ENCODE measurements at places on chromosomes 13 and 19. TPM values are rescaled to one million over a fixed set of nuclear protein-coding genes. Genes with fewer than 3 reads are reported as not detected.

DNA sequence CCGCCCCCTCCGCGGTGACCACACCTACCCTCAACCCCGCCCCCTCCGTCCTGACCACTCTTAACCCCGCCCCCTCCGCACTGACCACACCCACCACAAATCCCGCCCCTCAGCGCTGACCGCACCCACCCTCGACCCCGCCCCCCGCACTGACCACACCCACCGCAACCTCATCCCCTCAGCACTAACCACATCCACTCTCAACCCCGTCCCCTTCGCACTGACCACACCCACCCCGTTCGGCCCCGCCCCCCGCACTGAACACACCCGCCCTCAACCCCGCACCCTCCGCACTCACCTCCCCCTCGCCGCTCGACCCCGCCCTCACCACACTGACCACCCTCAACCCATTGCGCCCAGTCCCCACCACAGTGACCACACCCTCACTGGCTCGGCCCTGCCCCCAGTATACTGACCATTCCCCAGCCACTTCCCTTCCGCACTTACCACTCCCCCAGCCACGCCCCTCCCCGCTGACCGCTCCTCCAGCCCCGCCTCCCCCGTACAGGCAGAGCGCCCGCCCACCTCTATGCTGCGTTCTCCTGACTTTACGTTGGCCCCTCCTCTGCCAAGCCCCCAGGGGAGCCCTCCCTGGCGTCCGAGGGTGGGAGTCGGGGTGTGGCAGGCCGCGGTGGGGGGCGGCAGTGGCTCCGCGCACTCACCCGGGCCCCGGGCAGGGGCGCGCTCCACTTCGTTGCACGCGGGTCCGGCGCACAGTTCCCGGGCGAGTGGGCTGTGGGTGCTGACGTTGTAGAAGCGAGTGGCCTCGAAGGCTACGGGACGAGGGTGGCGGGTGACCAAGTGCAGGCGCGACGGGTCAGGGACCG lies 8.4 kb downstream of the F2RL3 start:
- DNase-seq, result peak; percentile 84

DNA sequence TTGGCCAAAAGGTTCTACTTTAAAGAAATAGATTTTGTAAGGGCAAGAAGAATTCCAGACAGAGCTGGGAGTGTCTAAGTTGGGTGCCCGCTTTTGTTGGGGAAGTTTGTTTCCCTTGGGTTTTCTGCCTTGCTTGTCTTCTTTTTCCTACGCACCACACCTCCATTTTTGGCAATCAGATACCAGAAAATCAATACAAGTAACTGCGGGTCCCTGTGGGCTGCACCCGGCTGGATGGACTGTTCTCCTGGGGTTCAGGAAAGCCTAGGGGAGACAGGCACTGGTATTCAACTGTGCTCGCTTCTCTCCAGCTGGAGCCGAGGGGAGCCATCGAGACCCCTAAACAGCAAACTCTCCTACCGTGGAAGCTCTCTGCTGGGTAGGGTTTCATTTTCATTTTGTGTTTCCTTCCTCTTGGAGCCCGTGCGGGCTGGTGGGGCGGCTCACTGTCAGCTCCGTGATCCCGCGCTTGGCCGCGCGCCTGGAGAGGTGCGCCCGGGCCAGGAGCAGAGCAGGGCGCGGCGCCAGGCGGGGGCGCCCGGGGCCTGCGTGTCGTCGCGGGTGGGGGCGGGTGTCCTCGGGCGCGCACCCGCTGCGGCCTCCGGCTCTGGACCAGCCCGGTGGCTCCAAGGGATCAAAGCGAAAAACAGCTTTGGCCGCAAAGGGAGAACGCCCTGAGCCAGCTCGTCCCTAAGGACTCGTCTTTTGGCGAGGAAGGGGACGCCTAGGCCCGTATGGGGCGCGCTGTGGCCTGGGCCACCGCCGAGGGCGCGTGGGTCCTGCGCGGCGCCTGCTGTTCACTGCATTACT lies 347.2 kb downstream of the ZNF536 start:
- peak; percentile 70 for DNase-seq

DNA sequence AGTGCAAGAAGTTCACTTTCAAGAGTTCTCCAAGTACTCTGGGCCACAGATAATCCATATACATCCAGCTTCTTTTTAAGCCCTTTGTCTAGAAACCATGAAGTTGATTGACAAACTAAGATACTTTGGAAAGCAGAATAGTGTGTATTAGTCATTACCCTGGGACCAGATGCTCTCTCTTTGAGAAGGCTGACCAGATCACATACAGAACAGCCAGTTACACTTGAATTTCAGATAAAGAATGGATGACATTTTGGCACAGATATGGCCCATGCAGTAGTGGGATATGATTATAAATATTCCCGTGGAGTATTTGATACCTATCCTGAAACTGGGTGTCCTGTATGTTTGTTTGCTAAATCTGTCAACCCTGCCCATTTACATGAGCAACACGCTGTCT lies 414.2 kb downstream of the KLF5 start:
- DNase-seq, result no peak

DNA sequence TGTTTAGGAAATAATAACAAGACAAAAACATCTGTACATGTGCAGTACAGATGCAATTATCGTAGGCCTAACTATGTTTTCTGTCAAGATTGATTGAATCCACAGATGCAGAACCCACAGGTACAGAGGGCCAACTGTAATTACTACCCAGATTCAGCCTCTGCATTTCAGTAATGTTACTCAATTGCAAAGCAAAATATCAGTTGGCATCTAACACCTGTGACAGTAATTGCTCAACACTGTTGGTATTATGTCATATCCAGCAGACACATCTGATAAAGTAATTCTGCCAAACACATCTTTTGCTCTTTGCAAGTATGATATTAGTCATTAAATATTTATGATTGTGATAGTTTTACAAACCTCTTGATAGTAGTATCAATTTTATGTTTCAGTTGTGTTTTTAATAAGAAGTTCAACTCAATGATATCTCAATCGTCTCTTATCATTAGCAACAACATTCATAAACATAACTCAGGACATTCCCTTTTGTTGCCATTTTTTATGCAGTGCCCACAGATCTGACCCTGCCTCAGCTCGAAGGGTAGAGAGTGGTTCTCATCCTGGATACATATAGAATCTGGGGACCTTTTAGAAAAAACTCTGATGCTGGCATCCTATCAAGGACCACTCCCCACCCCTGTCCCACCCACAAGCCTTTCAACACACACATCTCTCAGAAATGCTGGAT lies 104.7 kb downstream of the MYCBP2 start:
- DNase-seq, result no peak

GRCh38 chr13:110706570-110707372 lies 855 bp upstream of the CARS2 start:
- DNase-seq, result no peak

GRCh38 chr19:52742516-52742915 lies 7.7 kb upstream of the ZNF611 start:
- no peak for DNase-seq

DNA sequence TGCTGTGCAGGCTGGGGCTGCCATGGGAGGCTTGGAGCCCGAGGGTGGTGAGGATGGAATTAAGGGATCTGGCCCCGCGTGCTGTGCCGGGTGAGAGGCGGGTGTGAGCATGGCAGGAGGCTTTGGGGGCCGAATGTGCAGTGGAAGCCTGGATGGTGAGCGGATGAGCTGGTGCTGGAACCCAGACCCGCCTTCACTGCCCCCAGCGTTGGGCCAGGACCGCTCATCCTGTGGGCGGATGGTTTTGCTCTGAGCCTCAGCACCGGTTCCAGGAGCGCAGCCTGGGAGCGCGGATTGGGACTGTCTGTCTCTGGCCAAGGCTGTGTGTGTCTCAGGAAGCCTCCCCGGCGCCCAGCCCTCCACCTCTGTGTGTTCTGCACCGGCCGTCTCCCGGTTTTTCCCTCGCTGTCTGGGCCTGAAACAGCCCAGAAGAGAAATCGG lies 16.7 kb downstream of the KDM4B start:
- DNase-seq, result no peak

DNA sequence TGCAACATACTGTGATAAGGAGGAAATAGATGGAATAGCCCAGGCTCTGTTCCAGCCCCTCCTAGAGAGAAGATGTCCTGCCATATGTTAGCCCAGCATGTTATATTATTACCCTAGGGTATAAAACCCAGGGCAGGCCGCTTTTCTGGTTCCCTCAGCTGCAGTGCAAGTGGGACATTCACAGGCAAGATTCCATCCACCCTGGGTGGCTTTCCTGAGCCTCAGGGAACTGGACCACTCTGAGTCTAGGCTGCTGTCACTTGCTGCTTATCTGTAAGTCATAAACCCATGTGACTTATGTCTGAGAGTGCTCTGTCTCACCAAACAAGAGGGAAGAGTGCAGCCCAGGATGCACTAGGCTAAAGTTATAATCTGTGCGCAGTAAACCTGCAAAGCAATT lies 413.2 kb downstream of the MZT1 start:
- DNase-seq, result no peak

GRCh38 chr19:56217039-56217949 lies 15.2 kb downstream of the ZSCAN5C start:
- DNase-seq, result peak; percentile 17

GRCh38 chr19:7685546-7686445 lies 5.2 kb downstream of the TRAPPC5 start:
- no peak for DNase-seq

- DNase-seq, result no peak
These were observed 246.4 kb downstream of the GPC5 start for GRCh38 chr13:91644806-91645205.

- DNase-seq, result no peak
These were observed 72.6 kb upstream of the C13orf46 start for GRCh38 chr13:114046431-114046975.

DNA sequence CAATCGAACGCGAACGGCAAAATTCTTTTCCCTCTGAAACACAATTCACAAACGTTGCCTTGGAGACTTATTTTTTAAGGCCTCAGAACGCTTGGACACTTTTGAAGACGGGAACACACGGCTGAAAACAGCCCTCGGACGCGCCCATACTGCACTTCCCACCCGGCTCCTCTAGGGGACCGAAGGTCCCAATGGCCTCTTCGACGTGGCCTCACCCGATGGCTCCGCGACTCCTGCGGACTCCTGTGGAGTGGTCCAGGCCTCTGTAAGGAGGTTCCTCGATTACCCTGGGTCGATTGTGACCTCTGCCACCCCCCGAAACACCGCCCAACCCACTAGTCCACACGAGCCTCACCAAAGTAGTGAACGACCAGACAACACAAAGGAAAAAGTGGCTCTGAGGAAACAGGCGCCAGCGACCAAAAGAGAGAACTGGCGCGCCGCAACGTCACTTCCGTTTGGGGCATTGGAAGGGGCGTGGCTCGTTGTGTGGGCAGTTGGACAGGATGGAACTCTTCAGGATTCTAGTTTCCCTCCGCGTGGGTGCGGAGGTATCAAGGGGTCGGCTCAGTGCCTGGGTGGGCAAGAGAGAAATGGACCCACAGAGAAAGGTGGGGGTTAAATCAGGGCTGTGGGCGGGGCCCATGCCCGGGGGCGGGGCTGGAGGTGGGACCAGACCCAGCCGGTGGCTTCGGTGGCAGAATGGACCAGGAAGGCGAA lies at the start of gene ZNF560:
ZNF560 (minus strand) TSS at position 434 of the 720 bp plus-strand sequence. CDS start 23,303 bp downstream, outside the sequence.
- DNase-seq, result no peak

DNA sequence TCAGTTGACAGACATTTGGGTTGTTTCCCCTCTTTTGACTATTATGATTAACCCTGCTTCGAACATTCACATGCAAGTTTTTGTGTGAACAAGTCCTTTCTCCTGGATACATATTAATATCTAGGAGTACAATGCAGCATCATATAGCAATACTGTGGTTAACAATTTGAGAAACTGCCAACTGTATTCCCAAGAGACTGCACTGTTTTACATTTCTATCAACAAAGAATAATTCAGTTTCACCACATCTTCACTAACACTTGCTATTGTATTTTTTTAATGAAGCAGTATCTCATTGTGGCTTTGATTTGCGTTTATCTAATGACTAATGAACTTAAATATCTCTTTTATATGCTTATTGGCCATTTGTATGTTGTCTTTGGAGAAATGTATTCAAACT lies 184.6 kb upstream of the NBEA start:
- DNase-seq, result no peak

DNA sequence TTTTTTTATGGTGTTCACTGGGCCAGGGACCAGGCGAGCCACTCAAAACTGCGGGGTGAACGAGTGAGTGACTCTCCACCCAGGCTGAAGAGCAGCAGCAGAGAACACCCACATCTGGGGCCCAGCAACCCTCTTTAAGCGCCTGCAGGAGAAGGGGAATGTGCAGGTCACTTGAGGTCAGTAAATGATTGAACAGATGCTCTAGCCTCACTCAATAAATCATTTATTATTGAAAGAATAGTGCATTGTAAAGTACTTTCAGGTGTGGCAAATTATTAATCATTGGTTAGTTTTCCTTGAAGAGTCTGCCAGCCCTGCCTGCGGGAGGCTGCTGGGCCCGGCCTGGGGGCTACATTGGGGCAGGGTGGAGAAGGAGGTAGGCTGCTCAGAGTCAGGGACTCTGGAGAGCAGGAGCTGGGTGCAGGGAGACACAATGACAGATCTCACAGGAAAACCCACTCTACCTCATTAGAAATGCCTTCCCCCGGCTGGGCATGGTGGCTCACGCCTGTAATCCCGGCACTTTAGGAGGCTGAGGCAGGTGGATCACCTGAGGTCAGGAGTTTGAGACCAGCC lies 42.5 kb downstream of the ABCC4 start:
- DNase-seq, result no peak

GRCh38 chr19:10815007-10815536 lies 20.9 kb downstream of the TMED1 start:
- no peak for DNase-seq

DNA sequence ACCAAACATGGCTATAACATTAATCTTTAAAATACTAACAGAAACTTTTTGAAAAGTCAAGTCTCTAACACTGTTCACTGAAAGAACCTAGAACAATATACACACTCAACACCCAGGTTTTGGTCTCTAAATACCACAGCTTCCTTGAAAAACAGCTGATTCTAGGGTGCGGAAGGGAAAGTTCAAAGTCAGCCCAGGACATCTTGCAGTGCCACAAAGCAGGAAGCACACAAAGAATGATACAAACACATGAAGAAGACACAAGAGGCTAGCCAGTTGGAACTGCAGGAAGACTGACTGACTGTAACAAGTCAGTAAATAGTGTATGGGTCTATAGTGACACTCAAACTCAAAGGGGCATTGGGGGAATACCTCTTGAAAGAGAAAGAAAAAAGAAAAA lies 4.6 kb downstream of the DEDD2 start:
- DNase-seq, result no peak

DNA sequence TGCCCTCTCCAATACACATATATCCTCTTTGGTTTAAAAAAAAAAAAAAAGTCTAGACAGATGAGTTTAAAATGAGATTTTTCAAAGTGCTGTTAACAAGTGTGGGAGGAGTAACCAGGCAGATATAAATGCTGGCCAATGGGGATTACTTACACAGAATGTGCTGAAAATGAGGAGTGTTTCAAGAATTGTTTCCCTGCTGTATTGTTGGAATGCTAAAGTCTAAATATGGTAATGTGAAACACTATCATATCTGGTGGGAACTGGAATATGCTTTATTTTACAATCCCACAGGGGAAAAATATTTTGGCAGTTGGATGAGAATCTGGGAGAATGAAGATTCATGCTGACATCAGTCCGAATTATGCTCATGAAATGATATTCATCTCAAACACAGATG lies 250.7 kb downstream of the DCT start:
- DNase-seq, result no peak

GRCh38 chr13:108283110-108283509 lies 13.6 kb downstream of the TNFSF13B start:
- no peak for DNase-seq

NLRP5 gene
- not detected for polyA plus RNA-seq

PSG2 gene
- not detected for polyA plus RNA-seq

TGFB1 gene
- polyA plus RNA-seq, result 23.8 TPM

KCNN1 gene
- polyA plus RNA-seq, result 1.8 TPM

CAPN12 gene
- 2.4 TPM for polyA plus RNA-seq

LGALS4 gene
- polyA plus RNA-seq, result 4.7 TPM

KCNJ14 gene
- polyA plus RNA-seq, result 1.2 TPM

DNAAF3 gene
- 8.6 TPM for polyA plus RNA-seq

C1QTNF9B gene
- 0.85 TPM for polyA plus RNA-seq

CABP5 gene
- not detected for polyA plus RNA-seq
